Stimulated activated CD8-positive, alpha-beta memory T cell treated with anti-CD3 and anti-CD28 coated beads, Interleukin-4, amount 100 ng/mL, for 4 hours (primary cell): ENCODE measurements at places on chromosomes 5 and 9.

GRCh38 chr5:133066045-133066444 is 14.2 kb downstream of the HSPA4 start:
- DNase-seq: no peak

DNA sequence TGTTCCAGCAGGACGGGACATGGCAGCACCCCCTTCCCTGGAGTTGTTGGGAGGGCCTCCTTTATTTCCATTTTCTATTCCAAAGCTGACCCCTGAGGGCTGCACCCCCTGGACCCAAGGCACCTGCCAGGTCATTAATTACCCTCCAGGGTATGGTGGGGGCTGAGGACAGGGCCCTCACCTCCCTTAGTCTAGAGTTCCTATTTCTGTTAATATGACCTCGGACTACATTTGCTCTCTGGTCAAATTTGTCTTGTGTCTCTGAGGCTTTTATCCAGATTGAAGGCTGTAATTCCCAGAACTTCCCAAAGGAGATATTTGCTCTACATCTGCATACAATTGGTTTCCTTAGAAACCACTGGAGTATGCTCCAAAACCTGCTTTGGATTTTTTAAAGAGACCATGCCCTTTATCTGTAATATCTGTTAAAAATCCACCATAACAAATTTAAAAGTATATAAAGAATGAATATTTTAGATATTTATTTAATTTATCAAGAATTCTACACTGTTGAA is 16.8 kb downstream of the PHF2 start:
- DNase-seq: no peak

- DNase-seq: no peak
Observed at GRCh38 chr5:125293726-125294125, 547.3 kb upstream of the ZNF608 start.

DNA sequence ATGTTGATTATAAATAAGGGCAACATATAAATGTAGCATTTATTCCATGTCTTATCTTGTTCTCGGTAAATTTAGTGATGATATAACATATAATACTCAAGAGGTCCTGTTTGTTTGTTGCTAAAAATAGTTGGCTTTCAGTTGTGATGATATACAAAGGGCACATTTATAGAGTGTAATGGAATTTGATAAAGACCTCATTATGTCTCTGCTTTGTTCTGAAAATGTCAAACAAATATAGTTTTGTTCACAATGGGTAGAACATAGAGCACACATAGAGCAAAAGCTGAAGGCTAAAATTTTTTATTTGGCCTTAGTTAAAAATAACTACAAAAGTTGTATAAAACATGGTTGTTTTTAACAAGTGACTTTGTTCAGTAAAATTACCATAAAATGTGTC is 477.1 kb upstream of the SMC2 start:
- DNase-seq: no peak

DNA sequence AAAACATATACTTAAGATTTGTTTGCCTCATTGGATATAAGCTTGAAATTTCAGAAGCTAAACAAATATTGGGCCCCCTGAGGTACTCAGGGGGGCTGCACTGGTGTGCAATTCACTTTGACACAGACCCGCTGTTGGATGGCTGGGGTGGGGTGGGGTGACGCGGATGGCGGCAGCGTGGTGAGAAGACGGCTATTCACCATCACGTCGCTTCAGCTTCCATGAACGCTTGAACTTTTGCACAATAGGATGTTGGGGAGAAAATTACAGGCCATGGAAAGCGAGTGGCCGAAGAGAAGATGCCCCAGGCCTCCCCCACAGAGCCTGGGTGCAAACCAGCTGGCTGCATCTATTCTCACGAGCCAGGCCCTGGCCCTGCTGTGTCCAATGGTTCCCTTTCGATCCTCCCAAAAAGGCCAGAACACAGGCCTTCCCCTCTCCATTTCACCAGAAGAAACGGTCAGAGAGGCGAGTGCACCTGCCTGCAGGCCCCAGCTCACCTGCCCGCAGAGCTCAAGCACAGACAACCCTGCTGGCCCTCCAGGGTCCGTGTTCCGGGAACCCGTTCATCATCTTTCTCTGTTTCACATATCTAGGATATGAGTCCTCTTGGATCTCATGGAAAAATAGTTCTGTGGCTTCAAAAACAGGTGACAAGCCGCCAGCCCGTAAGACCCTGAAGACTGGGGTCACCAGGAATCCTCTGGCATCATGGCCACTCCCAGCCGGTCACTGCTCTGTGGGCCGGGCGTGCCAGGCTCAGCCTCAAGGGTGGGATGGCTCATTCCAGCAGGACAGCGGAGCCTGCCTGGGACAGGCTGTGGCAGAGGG is 46.8 kb upstream of the SARDH start:
- DNase-seq: no peak

DNA sequence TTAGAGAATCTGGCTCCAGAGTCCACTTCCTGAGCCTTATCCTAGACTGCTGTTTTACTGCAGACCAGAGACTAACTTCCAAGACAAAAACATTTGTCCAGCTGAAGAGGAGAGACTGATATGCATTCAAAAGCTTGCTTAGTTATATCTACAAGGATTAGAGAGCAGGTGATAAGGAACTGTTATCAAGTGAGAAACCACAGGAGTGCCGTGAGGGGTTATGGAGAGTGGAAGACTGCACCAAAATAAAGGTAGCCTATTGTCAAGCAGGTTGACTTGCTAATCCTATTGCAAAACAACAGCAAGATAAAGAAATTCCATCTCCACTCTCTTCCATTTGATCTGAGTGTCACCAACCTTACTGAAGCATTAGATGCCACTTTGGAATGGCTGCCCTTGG is 139.1 kb downstream of the SCAMP1 start:
- DNase-seq: no peak

GRCh38 chr9:130129432-130130061 is 42.7 kb upstream of the NCS1 start:
- no peak for DNase-seq

DNA sequence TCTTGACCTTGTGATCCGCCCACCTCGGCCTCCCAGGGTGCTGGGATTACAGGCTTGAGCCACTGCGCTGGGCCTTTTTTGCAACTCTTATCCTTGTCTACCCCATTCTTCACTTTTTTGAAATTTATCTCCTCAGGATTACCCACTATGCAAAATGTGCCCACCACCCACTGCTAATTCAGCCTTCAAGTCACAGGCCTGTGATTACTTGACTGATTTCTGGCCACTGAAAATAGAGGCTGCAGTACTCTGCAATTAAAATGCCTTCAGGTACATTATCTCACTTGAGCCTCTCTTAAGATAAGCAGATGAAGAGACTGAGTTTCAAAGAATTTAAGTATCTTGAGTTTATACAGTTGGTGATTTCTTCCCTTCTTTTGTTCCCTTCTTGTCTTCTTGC is 112.4 kb upstream of the SPATA31D4 start:
- no peak for DNase-seq

DNA sequence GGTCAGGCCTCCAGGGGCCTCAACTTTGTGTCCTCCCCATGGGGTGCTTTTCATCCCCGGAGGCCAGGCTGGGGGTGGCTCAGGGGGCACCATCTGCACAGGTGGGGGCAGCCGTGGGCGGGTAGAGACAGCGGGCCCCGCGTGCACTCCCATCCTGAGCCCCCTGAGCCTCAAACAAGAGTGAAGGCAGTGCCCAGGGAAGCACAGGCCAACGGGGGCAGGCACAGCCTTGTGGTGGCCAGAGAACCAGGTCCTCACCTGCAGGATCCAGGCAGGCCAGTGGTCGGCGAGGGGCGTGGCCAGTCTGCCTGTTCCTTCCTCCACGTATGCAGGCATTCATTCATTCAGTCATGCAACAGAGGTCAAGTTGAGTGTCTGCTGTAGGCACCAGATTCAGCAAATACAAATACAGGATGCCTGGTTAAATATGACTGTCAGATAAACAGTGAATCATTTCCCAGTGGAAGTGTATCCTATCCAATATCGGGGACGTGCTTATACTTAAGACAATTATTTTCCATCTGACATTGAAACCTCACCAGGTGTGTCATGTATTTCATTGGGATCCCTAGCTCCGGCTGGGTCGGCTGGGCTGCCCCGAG is 22.3 kb downstream of the KCNT1 start:
- no peak for DNase-seq

DNA sequence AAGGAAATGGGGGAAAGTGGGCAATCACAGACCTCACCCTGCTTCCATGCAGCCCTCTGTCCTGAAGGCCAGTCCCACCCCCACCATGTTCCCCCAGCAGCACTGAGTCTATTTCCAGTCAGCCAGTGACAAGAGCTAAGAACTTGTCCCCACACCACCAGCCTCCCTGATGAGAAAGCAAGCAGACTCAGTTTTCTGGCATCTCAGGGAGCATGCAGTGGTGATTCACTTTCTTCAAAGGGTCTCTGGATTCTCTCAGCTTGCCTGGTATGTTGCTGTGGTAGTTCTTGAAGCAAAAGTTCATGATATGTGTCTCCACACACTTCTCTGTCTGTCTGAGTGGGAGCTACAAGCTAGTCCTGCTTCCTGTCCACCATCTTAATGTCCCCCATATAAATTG is 799.9 kb upstream of the TYRP1 start:
- no peak for DNase-seq

- DNase-seq: no peak
Observed at GRCh38 chr5:3033033-3033755, 281.7 kb upstream of the IRX2 start.

- no peak for DNase-seq
Observed at GRCh38 chr9:106862821-106863720, at the start of gene ZNF462. Gene ZNF462 (plus strand): TSS chr9:106863166. CDS start chr9:106923384, 60,218 bp downstream.

- no peak for DNase-seq
Observed at GRCh38 chr5:91092859-91093783, 290.0 kb downstream of the ARRDC3 start.

GRCh38 chr5:926417-927171 is 33.9 kb downstream of the TRIP13 start:
- no peak for DNase-seq

- DNase-seq: no peak
Observed at GRCh38 chr5:72007336-72008111, 99.8 kb upstream of the MAP1B start.

GRCh38 chr5:142292249-142292648 is 32.6 kb downstream of the SPRY4 start:
- no peak for DNase-seq
